Activated naive CD4-positive, alpha-beta T cell treated with anti-CD3 and anti-CD28 coated beads for 36 hours (primary cell): ENCODE measurements at places on chromosomes 13 and 19.
A peak's percentile ranks its signal among the peaks of the same experiment; 100 is the strongest.

- DNase-seq, result no peak
These were observed 2.7 kb upstream of the KCNC3 start for GRCh38 chr19:50331994-50332243.

GRCh38 chr19:39064405-39064804 lies 19.8 kb upstream of the ACP7 start:
- no peak for DNase-seq

DNA sequence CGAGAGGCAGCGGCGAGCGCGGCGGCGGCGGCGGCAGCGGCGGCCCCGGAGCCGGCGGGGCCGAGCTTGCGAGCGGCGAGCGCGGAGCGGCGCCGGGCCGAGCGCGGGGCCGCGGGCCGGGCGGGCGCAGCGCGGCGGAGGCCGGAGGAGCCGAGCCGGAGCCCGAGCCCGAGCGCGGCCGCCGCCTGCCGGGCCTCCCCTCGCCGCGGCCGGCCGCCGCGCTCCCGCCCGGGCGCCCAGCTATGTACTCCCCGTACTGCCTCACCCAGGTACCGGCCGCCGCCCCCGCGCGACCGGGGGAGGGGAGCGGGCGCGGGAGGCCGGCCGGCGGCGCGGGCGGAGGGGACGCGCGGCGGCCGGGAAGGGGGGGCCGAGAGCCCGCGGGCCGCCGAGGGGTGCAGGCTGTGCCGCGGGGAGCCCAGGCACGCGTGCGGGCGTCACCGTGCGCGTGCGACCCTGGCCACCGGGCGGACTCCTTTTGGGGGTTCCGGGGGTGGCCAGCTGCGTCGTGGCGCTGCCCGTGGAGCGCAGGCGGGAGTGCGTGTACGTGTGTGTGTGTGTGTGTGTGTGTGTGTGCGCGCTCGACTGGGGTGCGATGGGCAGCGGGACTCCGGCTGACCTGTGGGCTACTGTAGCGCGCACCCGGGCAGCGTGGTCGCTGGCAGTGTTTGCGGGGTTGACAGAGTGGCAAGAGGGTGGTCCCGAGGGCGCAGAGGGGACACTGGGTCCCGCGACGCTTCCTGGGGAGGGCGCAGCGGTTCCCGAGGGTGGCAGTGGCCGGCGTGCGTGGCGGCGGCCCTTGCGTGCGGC lies 526 bp downstream of the NFIX start:
- no peak for DNase-seq

DNA sequence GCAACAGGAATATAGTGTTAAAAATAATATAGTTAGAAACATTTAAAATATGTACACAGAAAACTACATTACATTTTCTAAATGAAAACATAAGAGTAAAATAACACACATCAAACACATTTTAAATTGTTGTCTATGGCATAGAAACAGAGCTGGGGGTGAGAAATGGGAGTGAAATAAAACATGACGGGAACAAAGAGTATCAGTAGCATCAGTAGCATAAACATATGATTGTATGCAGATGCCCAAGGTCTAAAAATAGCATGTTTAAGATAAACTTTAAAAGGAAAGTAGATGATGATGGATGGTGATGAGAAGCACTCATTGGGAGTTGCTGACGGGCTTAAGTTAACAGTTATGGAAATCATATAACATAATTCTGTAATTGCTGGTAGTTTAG lies 1221.7 kb upstream of the SPRY2 start:
- no peak for DNase-seq

GRCh38 chr13:94711561-94712286 lies 621 bp downstream of the SOX21 start:
- no peak for DNase-seq

DNA sequence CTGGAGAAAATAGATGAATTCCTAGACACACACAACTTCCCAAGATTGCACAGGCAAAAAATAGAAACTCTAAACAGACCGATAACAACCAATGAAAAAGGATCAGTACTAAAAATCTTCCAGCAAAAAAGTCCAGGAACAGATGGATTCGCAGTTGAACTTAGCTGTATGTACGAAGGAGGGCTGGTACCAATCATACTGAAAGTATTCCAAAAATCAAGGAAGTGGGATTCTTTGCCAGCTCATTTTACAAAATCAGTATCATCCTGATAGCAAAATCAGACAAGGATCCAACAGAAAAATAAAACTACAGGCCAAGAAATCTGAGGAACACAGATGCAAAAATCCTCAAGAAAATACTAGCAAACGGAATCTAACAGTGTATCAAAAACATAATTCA lies 6.5 kb upstream of the LILRB2 start:
- DNase-seq, result no peak

GRCh38 chr13:92947770-92948434 lies 278.7 kb upstream of the GPC6 start:
- DNase-seq, result no peak

- DNase-seq, result no peak
These were observed 17.0 kb downstream of the EPS8L1 start for GRCh38 chr19:55092423-55093318.

GRCh38 chr13:77853703-77854102 lies 64.9 kb downstream of the EDNRB start:
- DNase-seq, result no peak

GRCh38 chr19:28475525-28475924 lies 737.4 kb downstream of the UQCRFS1 start:
- DNase-seq, result no peak

DNA sequence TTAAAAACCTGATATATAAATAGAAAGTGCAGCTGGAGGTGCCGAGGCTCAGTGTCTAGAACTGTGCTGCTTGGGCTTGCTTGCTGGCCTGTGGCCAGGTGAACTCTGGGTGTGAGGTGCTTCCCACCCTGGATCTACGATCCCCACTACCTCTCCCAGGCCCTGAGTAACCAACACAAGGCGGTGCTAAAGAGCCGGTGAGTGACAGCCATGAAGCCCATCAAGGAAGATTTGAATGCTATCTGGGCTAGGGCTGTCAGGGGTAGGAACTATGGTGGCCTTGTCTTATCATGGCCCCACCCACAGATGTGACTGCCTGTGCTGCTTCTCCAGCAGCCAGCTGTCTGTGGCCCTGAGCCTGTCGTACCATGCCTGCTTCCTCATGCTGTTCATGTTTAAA lies 25.6 kb upstream of the ZNF91 start:
- DNase-seq, result no peak

GRCh38 chr19:40144947-40145748 lies 46.1 kb upstream of the MAP3K10 start:
- no peak for DNase-seq

DNA sequence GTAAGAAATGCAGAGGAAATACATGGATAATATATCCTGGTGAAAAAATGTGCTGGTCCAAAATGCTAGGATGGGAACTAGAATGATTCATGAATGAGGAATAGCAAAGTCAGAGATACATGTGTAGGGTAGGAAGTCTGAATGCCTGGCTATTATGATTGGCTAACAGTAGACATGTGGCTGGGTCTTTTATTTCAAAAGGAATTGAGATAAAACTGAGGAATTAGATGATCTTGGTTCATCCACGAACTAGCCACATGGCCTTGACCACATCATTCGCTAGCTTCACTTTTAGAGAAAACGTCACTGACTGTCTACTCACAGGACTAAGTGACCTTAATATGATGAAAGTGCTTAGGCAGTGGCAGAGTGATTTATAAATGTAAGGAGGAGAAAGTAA lies 103.1 kb downstream of the TRPC4 start:
- no peak for DNase-seq

DNA sequence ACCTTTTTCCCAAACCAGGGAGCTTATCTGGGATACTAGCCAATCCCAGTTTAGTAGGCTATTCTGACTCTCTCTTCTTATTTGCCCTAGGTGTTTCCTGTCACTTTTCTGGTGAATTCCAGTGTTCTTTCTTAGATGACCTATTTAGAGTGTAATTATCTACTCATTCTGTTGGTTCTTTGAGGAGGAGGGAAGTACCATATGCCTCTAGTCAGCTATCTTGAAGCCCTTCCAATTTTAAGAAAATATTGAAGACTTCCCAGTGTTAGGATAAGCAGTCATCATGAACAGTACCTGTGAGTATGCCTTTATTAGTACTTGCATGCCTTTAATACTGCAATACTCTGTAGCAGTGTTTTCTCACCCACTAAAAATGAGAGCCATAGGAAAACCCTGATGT lies 724.3 kb upstream of the SLITRK1 start:
- no peak for DNase-seq

GRCh38 chr13:40149611-40150274 lies 494.3 kb downstream of the COG6 start:
- peak; percentile 37 for DNase-seq

DNA sequence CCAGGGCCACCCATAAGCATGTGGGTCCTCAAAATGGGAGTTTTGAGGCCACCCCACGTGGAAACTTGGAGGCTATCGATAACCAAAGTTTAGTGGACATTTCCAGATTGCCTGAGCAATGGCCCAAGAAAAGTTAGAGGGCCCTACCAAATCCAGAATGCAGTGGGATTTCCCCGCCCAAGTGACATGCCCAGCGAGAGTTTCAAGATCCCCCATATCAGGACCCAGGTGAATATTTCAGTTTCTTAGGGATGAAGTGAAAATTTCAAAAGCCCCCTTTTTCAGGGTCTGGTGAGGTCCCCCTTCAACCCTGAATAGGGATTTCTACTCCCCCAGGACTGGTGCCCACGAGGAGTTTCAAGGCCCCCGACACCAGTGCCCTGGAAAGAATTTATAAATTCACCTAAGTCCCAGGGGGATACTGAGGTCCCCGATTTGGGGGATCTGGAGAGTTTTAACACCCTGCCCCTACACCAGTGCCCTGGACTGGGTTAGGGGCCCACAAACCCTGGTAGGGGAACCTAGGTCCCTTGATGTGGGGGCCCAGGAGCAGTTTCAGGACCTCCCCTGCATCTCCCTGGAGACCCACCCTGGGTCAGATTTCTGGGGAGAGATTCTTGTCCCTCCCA lies 695 bp downstream of the BST2 start:
- DNase-seq, result peak; percentile 41

DNA sequence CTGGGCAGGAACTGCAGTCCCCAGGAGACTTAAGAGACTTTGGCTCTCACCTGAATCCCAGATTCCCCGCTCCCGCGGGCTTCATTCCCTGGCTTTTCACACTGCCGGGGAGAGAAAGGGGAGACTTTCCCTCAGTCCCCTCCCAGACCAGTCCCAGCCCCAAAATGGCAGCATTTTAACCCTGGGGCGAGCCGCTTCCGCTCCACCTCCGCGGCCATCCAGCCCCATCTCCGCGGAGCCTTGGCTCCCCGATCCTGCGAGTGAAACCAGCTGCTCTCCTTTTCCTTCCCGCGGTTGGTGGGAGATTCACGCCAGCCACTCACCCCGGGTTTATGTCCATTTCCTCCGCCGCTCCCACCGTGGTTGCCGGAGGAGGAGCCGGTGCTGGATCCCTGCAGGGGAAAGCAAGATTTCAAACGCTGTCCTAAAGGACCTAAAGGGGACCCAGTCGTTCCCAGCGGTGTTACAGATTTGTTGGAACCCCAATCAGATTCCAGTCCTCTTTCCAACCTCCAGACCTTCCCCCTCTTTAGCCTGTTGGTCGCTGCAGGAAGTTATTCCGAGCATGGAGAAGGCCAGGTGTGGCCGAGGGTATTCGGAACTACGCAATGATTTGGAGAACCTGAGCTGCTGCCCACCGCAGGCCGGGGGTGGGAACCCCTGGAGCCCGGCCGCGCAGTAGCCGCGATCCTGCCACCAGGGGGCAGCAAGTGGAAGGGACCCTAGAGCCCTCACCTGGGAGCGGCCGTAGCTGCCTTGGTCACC lies 3.4 kb downstream of the DMKN start:
- DNase-seq, result peak; percentile 80

- DNase-seq, result peak; percentile 48
These were observed 636 bp upstream of the ZNF579 start for GRCh38 chr19:55581145-55581822.

DNA sequence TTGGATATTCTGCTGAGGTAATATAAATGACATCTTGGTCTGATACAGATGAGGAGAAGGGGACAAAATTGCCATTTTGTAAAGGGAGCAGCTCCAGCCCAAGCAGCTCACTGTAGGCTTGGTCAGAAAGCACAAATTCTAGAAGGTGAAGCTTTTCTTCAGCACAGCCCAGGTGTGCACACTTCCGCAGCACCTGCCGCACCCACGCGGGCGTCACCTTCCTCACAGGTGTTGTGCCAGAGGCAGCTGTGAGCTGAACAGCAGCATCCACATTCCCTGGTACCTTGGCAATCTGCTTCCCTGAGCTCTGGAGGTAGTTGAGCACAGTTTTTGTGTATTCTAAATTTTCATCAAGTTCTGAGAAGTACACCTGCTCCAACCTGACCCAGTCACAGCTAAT lies 79.0 kb downstream of the SACS start:
- no peak for DNase-seq

DNA sequence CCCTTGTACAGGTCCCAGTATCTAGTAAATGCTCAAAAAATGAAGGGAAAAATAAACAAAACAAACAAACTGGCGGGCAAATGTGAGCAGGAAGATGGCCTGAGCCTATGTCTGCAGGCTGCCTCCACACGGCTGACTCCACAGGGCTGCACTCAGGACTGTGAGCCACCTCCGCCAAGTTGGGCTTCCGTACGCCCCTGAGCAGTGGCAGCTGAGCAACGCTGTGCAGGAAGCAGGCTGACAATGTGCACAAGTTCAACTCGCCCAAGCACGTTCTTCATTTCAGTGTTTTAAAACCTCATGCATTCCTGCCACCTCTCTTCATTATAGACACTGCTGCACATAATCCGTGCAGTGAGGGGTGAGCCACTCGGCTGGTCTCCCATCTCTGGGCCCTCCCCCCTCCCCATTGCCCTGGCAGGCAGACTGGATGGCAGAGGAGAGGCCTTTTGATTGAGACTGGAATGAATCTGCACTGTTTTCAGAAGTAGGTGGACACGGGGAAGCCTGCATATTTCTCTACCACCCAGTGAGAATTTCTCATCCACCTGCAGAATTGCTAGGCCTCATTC lies 915.3 kb downstream of the UQCRFS1 start:
- DNase-seq, result no peak

DNA sequence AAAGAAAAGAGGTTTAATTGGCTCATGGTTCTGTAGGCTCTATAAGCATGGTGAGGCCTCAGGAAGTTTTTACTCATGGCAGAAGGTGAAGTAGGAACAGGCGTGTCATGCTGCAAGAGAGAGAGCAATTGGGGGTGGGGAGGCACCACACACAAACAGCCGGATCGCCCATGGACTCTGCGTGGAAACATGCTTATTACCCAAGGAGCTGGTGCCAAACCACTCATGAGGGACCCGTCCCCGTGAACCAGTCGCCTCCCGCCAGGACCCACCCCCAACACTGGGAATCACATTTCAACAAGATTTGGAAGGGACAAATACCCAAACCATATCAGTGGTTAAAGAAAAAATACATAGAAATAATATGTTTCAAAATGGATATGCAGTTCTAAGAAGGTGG lies 174.6 kb upstream of the RNF113B start:
- no peak for DNase-seq

- peak; percentile 36 for DNase-seq
These were observed 38.2 kb downstream of the ARRDC2 start for GRCh38 chr19:18046059-18046718.

DNA sequence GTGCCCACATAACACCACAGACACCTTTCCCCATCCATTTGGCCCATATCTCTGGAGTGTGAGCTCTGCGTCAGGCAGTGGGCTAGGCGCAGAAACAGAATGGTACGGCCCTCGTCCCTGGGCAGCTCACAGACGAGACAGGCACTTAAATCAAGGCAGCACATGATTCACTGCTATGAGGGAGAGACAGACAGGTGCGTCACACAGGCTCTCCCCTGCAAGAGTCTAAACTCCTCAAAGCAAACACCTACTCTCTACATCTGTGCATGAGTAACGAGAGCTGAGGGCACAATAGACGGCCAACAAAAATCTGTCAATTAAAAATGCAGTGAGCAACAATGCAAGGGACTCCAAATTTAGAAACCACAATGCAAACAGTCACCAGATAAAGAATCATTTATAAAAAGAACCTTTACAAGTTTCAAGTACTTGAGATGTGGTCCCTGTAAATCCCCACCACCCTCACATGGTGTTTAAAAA lies 348.9 kb downstream of the UQCRFS1 start:
- DNase-seq, result no peak
